ENCODE measurements at places on chromosomes 1 and 21. TPM values are rescaled to one million over a fixed set of nuclear protein-coding genes. Genes with fewer than 3 reads are reported as not detected.

The AHCYL1 gene
- 42.5 TPM for polyA plus RNA-seq

The RXRG gene
- polyA plus RNA-seq, result not detected

The TRAF3IP3 gene
- polyA plus RNA-seq, result 240 TPM

The PIK3CD gene
- 82.6 TPM for polyA plus RNA-seq

The OR2L2 gene
- polyA plus RNA-seq, result not detected

The NBPF19 gene
- polyA plus RNA-seq, result 3.3 TPM

The DMBX1 gene
- not detected for polyA plus RNA-seq

The PLA2G5 gene
- not detected for polyA plus RNA-seq

The LCE2B gene
- polyA plus RNA-seq, result not detected

The RHD gene
- polyA plus RNA-seq, result 0.19 TPM

The NECTIN4 gene
- polyA plus RNA-seq, result not detected

The CIART gene
- not detected for polyA plus RNA-seq

The SERINC2 gene
- polyA plus RNA-seq, result not detected

The PROK1 gene
- not detected for polyA plus RNA-seq

The POMGNT1 gene
- 25.2 TPM for polyA plus RNA-seq

The TBX19 gene
- 2.5 TPM for polyA plus RNA-seq

The PRAMEF9 gene
- polyA plus RNA-seq, result not detected

The HCN3 gene
- 2.3 TPM for polyA plus RNA-seq

The FAM76A gene
- polyA plus RNA-seq, result 6.5 TPM

The GUCA2B gene
- not detected for polyA plus RNA-seq

The KRTAP11-1 gene
- not detected for polyA plus RNA-seq

The TRPM2 gene
- 5.1 TPM for polyA plus RNA-seq

The SH2D1B gene
- polyA plus RNA-seq, result 0.26 TPM

The IFI44L gene
- 9.3 TPM for polyA plus RNA-seq

The CCT8 gene
- 141 TPM for polyA plus RNA-seq

The PGLYRP4 gene
- not detected for polyA plus RNA-seq

The ITLN1 gene
- not detected for polyA plus RNA-seq

The NT5C1A gene
- polyA plus RNA-seq, result not detected

The FLG2 gene
- not detected for polyA plus RNA-seq

The CELSR2 gene
- polyA plus RNA-seq, result 0.15 TPM

The LDLRAD1 gene
- polyA plus RNA-seq, result not detected

The SLC45A1 gene
- polyA plus RNA-seq, result 0.38 TPM

The FMO1 gene
- not detected for polyA plus RNA-seq

The LAD1 gene
- polyA plus RNA-seq, result not detected

The SLC9C2 gene
- not detected for polyA plus RNA-seq

The KCNJ6 gene
- not detected for polyA plus RNA-seq

The LORICRIN gene
- not detected for polyA plus RNA-seq

The CD101 gene
- 1.8 TPM for polyA plus RNA-seq

The ACP6 gene
- 5.9 TPM for polyA plus RNA-seq

The SLX9 gene
- 12.3 TPM for polyA plus RNA-seq

The KCNH1 gene
- 0.14 TPM for polyA plus RNA-seq

The YIPF1 gene
- polyA plus RNA-seq, result 22.2 TPM

The MAGI3 gene
- polyA plus RNA-seq, result 0.36 TPM

The RNF186 gene
- polyA plus RNA-seq, result not detected

The SLC26A9 gene
- polyA plus RNA-seq, result not detected

All from IgD-negative memory B cell (primary cell).